NCI-H1417 treated with DMSO at 0.1 percent for 48 hours (cell line): ENCODE measurements at places on chromosomes 5 and 9.

DNA sequence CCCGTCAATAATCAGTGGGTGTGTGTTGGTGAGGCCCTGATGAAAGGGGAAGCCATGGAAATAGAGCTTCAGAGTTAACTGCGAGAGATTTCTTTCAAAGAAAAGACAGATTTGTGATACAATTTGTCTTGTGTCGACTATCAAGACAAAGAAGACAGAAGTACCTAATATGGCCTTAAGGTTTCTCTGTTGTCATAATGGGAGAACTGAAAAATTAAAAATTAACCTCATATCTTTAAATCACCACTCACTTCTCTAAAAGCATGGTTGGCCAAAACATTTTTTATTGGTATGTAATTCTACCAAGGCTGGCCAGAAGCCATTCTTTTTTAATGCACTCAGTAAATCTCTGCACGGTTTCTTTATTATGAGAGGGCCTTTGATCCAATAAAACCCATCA is 282.9 kb upstream of the WWC1 start:
- no peak for DNase-seq

- no peak for DNase-seq
Measured at GRCh38 chr9:97767891-97768290, 70.8 kb upstream of the XPA start.

DNA sequence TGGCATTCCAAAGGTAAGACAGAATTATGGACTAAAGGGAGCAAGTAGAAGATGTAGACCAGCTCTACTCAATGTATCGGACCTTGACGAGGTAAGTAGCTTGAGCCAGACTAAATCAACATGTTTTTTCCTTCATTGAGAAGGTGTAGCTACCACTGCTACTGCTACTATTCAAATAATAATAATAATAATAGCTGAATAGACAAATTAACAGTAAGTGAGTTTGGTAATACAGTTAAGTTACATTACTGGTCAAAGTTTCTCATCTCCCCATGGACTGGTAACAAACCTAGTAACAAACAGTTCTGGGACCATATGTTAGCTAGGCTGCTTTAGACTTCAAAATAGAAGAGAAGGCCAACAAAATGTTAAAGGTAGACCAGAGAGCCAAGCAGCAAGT is 609.2 kb downstream of the TLE1 start:
- no peak for DNase-seq

- DNase-seq: no peak
Measured at GRCh38 chr9:122827761-122828093, 661 bp downstream of the PDCL start.

DNA sequence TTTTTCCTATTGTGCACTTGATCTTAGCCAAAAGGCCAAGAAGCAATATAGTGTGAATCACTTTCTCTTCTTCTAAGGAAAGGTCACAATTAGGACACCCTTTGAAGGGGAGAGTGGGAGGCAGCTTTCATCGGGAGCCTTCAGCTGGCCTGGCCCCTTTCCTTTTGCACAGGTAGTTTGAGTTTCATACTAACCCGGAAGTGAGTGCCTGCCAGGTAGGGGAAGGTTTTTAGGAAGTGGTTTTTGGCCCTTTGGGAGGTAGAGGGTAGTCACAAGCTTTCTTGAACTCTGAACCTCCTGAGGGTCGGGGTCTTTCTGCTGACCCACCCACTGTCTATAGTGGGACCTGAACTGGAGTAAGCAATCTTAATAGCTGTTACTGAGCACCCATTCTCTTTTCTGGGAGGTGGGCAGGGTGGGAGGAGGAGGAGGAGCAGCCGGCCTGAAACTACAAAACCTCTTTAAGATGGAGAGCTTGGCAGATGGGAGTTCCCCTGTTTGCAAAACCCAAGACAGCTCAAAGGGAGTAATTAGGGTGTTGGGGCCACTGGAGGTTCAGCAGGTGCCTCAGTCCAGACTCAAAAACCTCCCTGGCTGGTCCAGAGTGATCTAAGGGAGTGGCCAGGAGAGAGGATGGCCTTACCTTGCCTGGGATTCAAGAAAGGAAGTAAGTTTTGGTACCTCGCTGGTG is 6.0 kb downstream of the LARP1 start:
- DNase-seq: no peak

DNA sequence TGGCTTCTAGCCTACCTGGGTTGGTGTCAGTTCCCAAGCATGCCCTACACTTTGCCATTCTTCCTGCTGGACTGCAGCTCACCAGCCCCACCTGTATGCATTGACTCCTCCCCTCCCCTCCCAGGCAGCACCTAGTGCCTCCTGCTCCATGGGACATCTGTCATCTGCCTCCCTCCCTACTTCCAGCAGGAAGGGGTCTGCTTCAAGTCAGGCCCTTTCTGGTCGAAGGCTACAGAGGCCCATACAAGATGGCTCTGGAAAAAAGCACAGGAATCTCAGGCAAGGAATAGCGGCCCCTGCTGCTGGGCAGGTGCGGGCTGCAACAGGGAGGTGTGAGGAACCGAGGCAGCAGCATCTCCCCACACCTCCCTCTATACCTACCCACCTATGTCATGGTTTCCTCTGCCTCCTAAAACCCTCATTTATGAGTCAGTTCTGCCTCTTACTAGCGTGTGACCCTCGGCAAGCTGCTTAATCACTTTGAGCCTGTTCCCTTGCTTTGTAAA is 19.7 kb downstream of the WWC1 start:
- no peak for DNase-seq

- DNase-seq: no peak
Measured at GRCh38 chr5:141783947-141784296, 94.3 kb downstream of the PCDH1 start.

DNA sequence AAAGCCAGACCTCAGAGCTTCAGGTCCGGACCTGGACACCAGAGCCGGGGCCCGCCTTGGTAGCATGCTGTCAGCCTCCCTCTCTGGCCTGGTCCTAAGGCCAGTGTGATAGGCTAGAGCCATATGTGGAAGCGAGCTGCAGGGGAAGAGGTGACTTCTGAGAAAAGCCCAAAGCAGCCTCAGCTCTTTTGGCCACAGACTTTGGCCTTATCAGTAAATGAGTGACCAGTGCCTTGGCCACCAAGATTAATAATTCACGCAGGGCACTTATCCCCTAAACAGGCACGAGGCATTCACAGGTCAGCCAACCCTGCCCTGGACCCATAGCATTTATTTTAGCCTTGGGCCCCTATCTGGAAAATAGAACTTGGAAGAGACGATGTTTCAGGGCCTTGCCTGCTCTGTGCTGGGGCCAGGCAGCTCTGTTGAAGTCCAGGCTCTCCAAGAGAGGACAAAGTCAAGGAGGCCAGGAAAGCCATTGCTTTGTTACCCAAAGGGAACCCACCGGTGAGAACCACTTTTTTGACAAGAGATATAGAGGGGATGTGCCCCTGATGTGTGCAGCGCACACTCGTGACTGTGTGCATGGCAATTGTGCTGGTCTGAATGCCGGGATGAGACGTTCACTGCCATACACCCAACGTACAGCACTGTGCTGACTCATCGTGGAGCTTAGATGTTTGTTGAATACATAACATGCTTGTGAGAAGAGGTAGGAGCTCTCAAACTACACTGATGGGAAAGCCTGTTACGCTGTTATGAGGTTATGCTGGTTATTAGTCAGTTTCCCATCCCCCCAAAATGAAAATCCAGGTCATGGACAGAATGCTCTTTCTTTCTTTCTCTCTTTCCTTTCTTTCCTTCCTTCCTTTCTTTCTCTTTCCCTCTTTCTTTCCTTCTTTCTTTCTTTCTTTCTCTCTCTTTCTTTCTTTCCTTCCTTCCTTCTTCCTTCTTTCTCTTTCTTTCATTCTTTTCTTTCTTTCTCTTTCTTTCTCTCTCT is 5.0 kb upstream of the SLC34A1 start:
- no peak for DNase-seq

GRCh38 chr9:18238752-18239447 is 235.1 kb upstream of the ADAMTSL1 start:
- DNase-seq: no peak

DNA sequence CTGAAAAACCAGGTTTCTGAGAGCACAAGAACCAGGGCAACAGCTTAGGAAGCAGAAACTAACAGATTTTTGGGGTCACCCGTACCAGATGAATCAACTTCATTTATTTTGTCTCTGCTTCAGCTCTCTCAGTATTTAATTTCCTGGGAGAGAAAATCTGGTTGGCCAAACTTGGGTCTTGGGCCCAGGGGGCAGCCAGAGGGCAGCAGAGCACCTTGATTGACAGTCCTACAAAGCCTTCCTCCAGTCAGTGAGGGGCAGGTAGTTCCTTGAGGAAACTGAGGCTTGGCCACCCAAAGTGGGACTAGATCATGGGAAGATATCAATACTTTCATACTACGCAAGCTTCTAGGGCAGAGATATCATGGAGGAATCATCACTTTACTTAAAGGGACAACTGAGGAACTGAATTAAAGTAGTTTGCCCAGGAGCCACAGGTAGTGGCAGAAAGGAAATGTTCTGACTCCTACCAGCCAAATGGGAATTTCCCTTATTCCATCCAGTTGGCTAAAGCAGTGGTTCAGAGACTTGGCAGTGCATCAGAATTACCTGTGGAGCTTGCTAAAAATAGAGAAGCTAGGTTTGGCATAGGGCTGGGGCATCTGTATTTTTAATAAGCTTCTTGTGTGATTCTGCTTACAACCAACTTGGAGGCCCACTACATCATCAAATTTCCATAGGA is 21.5 kb upstream of the ARHGAP26 start:
- no peak for DNase-seq

DNA sequence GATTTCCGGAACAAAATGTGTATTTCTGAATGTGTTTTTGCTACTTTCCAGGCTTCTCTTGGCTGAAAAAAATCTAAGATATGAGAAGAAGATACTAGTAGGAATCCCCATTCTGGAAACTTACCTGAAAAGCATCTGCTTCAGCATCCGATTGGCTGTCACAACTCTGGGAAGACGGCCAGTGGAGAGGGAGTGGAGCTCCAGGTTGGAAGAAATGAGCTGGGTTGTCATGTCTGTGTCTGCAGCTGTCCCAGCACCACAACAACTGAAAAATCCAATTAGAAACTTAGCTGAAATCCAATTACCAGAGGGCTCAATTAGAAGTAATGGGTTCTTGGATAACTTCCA is 3.0 kb downstream of the PSMB7 start:
- no peak for DNase-seq

DNA sequence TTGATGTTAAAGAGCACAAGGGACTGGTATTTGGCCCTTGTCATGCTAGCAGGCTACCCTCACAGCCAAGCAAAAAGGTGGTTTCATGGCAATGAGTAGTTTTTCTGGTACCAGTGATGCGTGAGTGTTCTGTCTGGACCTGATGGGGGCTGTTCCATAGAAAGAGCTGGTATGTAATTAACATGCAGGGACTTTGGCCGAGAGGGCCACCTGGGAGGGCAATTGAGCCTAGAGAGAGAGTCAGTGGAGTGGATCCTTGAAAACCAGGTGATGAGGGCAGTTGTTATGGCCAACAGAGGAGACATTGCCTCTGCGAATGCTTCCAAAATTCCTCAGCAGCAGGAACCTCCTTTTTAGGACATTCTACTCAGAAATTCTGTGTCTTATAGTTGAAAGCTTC is 383.3 kb downstream of the PSAT1 start:
- DNase-seq: no peak

GRCh38 chr5:168978015-168978414 is 322.9 kb downstream of the SLIT3 start:
- no peak for DNase-seq

GRCh38 chr9:100602342-100602801 is 24.5 kb downstream of the CAVIN4 start:
- peak; percentile 12 for DNase-seq

DNA sequence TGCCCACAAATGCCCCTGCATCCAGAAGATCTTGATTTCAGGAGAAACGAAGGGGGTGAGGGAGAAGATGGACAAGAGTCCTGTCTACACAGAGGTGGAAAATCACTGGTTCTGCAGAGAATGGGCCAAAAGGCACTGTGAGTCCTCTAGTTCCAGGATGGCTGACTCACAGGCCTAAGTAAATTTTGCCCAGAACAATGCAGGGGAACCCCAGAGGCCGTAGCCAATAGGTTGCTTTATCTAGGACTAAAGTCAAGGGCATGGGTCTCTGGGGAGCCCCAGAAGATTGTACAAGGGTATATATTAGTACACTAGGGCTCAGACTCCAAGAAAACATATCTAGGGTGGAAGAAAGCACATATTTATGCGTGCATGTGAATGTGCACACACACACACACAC is 98.0 kb downstream of the SLIT3 start:
- no peak for DNase-seq

- DNase-seq: no peak
Measured at GRCh38 chr9:84716217-84716616, 46.7 kb downstream of the NTRK2 start.
